ENCODE measurements at places on chromosomes 5 and 9.

GRCh38 chr9:98908897-98909634 lies 34.6 kb upstream of the COL15A1 start:
- no peak for DNase-seq

DNA sequence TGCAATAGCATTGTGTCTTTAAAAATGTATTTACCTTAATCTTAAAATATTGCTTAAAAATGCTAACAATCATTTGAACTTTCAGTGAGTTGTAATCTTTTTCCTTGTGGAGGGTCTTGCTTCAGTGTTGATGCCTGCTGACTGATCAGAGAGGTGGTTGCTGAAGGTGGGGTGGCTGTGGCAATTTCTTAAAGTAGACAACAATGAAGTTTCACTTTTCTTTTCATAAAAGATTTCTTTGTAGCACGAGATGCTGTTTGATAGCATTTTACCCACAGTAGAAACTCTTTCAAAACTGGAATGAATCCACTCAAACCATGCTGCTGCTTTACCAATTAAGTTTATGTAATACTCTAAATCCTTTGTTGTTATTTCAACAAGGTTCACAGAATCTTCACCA lies 50.8 kb downstream of the NR3C1 start:
- no peak for DNase-seq

DNA sequence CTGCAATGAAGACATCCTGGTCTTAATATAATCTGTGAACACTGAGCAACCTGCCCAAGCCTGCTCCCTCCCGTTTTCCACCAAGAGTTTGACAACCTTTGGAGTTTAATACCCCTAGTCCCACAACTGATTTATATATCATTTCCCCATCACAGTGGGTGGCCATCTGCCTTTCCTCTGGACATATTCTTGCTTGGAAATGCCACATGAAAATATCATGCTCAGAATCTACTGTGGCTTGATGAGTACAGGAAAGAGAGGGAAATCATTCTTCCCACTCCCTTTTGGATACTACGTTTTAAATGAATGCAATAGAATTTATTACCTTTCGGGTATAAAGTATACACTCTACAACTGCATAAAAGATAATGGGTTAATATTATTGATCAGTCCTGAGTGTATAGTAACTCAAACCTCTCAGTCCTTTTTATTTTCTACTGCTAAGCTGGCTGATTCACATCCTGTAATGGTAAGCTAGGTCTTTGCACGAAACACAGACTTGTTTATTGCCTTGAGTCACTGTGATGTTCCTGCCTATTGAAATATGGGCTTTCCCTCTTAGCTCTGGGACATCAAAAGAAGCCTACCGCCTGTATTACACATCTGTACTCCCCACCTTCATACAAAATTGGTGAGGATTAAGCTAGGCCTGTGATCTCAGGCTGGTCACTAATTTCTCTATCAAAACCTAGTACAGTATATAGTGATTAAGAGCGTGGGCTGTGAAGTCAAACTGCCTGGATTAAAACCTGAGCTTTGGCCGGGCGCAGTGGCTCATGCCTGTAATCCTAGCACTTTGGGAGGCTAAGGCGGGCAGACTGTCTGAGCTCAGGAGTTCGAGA lies 67.6 kb upstream of the NR5A1 start:
- no peak for DNase-seq

GRCh38 chr5:34469971-34470370 lies 186.2 kb upstream of the RAI14 start:
- no peak for DNase-seq

DNA sequence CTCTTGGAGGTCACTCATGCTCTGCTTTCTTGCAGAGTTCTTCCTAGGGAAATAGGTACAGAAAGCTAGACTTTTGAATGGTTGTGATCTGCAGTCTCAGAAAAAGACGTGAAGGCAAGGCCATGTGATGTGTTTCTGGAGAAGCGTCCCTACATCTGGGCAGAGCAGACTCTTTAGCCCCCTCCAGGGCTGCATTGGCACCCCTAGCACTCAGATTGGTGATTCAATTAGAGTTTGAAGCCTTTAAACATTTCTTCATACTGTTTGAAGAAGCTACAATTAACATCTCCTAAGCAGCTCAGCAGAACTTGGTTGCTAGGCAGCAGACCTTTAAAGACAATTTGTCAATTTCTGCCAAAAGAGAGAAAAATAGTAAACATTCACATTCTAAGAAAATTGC lies 21.6 kb downstream of the JADE2 start:
- DNase-seq, result no peak

- no peak for DNase-seq
These were observed 32.4 kb downstream of the CEP72 start for GRCh38 chr5:644509-644908.

DNA sequence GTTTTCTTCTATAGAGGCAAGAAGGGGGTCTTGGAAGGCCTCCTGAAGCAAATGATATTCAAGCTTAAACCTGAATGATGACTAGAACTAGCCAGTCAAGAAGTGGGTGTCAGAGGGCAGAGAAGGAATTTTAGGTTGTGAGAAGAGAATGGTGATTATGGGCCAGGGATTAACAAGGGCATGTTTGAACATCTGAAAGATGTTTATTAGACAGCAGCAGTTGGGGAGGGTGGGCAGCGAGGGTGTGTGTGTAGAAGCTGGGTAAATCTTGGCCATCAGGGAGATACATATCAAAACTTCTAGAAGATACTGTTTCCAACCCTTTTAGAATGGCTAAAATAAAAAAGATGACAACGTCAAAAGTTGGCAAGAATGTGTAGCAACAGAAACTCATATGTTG lies 54.5 kb downstream of the MAN2A1 start:
- DNase-seq, result no peak

- no peak for DNase-seq
These were observed 132.9 kb downstream of the LHFPL2 start for GRCh38 chr5:78515670-78516069.

GRCh38 chr9:27504259-27504658 lies 19.8 kb upstream of the IFNK start:
- DNase-seq, result no peak

DNA sequence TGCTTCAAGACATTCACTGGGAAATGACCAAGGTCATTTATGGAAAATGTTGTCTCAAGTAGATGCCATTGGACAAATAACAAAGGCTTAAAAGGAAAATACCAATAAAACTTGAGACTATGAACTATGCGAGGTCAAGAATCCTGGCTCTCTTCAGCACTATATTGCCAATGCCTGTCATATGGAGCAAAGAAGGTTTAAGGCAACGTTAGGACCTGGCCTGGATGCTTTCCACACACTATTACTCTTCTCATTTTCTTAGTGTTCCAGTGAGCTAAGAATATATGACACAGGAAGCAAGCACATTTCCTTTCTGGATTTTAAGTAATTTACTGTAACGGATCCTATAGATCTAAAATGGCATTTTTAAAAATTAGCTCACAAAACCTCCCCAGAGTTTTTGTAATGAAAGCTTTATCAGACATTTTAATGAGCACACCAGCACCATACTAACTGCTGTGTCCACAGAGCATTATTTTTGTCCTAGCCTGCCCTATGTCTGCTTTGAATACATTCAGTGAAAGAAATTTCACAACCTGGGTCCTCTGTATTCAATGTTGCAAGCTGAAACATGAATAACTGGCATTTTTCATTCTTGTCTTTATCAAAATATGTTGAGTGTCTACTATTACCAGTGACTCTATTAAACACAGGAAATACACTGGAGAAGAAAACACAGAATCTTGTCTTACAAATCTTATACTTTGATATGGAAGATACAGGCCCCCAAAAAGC lies 315.6 kb downstream of the CETN3 start:
- DNase-seq, result no peak

GRCh38 chr5:89844548-89844947 lies 565.0 kb downstream of the CETN3 start:
- DNase-seq, result no peak

DNA sequence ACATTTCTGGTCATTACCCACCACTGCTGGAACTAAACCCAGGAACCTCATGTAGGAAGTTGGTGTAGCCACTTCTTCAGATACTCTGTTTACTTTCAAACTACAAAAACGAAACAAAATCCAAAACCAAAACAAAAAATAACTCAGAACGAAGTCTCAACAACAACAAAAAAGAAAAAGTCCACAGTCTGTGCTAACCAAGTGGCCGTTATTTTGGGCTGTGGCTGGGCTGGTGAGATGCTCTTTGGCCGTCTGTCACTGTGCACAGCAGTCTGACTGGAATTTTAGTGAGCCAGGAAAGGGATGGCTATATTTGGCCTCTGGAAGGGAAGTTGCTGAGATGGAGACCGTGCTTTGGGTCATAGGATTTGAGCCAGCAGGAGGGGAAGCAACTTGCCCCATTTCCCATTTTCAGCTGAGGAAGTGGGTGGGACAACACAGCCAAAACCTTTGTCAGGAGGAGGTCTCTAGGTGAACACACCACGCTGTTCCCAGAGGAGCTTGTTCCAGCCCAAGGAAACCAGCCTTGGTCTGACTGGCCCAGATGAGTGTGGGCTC lies 334.1 kb downstream of the ZSWIM6 start:
- no peak for DNase-seq

- no peak for DNase-seq
These were observed 11.2 kb upstream of the OLFM1 start for GRCh38 chr9:135076143-135076875.

DNA sequence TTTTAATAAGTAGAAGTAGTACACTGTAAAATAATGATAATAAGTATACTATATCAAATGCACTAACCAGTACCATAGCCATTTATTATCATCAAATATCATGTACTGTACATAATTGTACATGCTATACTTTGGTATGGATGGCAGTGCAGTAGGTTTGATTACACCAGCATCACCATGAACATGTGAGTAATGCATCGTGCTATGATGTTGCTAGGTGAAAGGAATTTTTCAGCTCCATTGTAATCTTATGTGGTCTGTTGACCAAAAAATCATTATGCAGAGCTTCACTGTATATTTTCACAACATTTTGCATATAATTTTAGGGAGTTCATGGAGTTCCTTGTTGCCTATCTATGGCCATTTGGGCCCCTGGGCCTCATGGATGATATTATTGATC lies 72.2 kb upstream of the HMHB1 start:
- no peak for DNase-seq

Data from stimulated activated naive CD8-positive, alpha-beta T cell treated with anti-CD3 and anti-CD28 coated beads, Interleukin-15, amount 100 ng/mL, for 72 hours (primary cell).